ENCODE measurements at places on chromosomes 7 and 10. TPM values are rescaled to one million over a fixed set of nuclear protein-coding genes. Genes with fewer than 3 reads are reported as not detected.

GRCh38 chr7:89796481-89796880 is 357.8 kb upstream of the STEAP1 start:
- no peak for DNase-seq

- DNase-seq: no peak
These were observed 171.0 kb downstream of the PPP1R17 start for GRCh38 chr7:31858055-31858454.

DNA sequence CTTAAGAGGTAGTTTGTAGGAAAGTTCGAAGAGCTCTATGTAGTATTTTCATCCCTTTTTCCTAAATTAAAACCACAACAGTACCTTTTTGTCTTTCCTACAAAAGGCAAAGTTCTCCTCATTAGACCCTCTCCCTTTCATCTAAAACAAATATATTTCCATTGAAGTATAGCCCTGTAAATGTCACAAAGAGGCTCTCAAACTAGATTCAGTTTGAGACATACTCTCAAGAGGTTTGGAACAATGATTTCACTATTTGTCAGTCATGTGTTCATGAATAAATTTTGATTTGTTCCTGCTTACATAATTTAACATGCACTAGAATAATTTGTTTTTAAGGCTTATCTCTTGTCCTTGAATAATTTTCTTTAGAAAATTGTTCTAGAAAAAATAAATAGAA is 12.2 kb downstream of the TAS2R16 start:
- DNase-seq: no peak

Gene IFIT1B
- not detected for total RNA-seq

Gene PBLD
- total RNA-seq: 3.4 TPM

Gene CISD1
- total RNA-seq: 71.7 TPM

Gene TBXAS1
- 0.76 TPM for total RNA-seq

Gene CYP2C19
- total RNA-seq: 0.14 TPM

Gene RBP3
- not detected for total RNA-seq

Data from H7 (cell line).